NCI-H1930 (cell line): ENCODE measurements at places on chromosomes 11 and 22.

GRCh38 chr11:14304601-14305000 is 54.4 kb downstream of the RRAS2 start:
- no peak for DNase-seq

- DNase-seq, result no peak
Observed at GRCh38 chr11:109870297-109870696, 222.9 kb upstream of the ZC3H12C start.

GRCh38 chr11:68658661-68659060 is 25.7 kb upstream of the GAL start:
- DNase-seq, result no peak

- DNase-seq, result no peak
Observed at GRCh38 chr11:48170241-48171233, 46.1 kb upstream of the OR4B1 start.

- DNase-seq, result no peak
Observed at GRCh38 chr11:5420993-5421392, 918 bp upstream of the OR51Q1 start.

- DNase-seq, result no peak
Observed at GRCh38 chr11:72091292-72091691, 10.6 kb downstream of the LRRC51 start.

- DNase-seq, result no peak
Observed at GRCh38 chr11:71998649-71999310, at the start of gene IL18BP. Gene IL18BP (plus strand): TSS chr11:71998909. CDS start chr11:71999985, 1,076 bp downstream.

- DNase-seq, result no peak
Observed at GRCh38 chr11:58639669-58640068, 17.2 kb downstream of the CNTF start.

DNA sequence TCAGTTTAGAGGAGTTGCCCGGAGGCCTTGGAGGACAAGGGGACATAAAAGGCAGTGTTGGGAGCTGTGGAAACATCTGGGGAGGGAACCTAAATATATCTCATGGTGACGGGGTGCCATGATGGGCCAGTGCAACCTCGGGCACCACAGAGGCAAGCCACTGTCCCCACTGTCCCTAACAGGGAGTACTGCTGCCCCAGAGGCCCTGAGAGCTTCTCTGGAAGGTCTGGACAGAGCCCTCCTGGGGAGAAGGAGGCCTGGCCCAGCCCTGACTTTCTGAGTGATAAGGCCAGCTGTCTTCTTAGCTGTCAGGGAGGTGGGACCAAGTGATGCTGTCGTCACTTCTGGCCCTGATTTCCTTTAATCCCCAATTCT is 5.5 kb upstream of the P2RY6 start:
- no peak for DNase-seq

DNA sequence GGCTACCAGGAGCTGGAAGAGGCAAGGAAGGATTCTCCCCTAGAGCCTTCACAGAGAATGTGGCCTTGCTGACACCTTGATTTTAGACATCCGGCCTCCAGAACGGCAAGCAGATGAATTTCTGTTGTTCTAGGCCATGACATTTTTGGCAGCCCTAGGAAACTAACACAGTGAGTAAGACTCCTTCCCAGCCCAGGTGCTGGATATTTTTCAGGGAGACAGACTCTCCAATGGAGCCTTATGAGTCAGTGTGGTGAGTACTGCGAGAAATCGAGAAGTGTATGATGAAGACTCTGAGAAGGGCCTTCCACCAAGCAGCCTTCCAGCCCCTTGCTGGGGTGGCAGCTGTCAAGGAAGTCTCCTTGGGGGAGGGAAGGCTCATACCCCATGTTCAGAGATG is 114.4 kb downstream of the OSBP2 start:
- DNase-seq, result no peak

- DNase-seq, result no peak
Observed at GRCh38 chr11:10926801-10927211, 69.0 kb upstream of the ZBED5 start.

GRCh38 chr22:46858181-46858771 is 95.8 kb downstream of the TBC1D22A start:
- DNase-seq, result no peak

DNA sequence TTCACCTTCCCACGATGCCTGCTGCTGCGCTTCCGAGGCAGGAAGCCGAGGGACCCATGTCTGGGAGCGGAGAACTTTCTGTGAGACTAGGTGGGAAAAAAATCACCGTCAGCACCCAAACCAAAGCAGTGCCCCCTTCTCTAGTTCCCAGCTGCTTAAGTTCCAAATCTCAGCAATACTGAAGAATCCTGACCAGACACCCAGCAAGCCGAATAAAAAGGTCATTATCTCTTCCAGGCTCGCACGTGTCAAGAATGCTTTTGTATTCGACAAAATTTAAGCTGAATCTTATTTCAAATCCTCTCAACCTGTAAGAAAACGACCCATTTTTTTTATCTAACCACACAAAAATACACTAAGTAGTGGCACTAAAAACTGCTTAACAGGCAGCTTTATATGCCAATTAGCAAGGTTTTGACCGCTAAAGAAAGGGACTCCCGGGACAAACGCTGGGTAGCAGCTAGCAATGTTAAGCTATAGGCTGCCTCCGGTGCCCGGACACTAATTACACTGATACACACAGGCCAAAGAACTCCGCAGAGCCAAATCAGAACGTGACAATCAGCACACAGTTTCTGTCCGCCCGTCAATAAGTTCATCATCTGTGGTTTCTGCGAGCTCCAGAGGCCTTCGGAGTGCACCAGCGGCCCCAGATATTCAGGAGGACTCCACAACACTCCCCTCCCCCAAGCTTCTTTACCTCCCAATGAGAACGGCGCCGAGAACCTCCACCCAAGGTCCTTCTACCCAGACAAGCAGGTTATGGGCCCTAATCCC is 728 bp downstream of the RPL3 start:
- no peak for DNase-seq
